Ovary (tissue), 10 donors: ENCODE measurements at places on chromosomes 12 and 14.

DNA sequence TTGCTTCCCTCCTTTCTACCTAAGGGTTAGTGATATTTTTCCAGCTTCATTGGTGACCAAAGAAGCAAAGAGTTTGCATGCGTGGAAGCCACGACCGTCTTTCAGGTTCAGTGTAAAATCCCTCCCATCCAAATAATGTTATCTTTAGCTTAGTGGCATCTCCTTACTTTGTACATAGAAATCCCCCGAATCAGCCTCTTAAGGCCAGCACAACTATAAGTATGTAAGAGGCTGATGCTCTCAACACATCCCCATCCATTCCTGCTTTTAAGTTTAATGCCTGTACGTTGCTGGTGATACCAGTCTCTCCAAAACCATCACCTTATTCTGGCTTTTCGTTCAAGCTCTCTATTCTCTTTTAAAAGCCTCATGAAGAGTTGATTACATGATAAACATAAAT lies 14.6 kb downstream of the CDKN1B start:
- no peak overlapping the region for H3K4me3 ChIP-seq
- DNase-seq = no peak

- no peak overlapping the region for H3K27ac ChIP-seq
- H3K4me3 ChIP-seq = no peak overlapping the region
- H3K36me3 ChIP-seq = no peaks in the 10 kb centered on the region
- H3K27me3 ChIP-seq = no peaks in the 10 kb centered on the region
- DNase-seq = no peak
Observed at GRCh38 chr14:96626121-96626768, 124.1 kb downstream of the PAPOLA start.

GRCh38 chr12:125678589-125678993 lies 613.4 kb downstream of the AACS start:
- no peak for DNase-seq
- H3K27ac ChIP-seq = no peak overlapping the region
- H3K27me3 ChIP-seq = no peaks in the 10 kb centered on the region

- H3K36me3 ChIP-seq = no peaks in the 10 kb centered on the region
- no peaks in the 10 kb centered on the region for H3K4me1 ChIP-seq
- DNase-seq = no peak
- H3K27ac ChIP-seq = no peak overlapping the region
Observed at GRCh38 chr12:117293510-117293909, 67.9 kb downstream of the NOS1 start.

DNA sequence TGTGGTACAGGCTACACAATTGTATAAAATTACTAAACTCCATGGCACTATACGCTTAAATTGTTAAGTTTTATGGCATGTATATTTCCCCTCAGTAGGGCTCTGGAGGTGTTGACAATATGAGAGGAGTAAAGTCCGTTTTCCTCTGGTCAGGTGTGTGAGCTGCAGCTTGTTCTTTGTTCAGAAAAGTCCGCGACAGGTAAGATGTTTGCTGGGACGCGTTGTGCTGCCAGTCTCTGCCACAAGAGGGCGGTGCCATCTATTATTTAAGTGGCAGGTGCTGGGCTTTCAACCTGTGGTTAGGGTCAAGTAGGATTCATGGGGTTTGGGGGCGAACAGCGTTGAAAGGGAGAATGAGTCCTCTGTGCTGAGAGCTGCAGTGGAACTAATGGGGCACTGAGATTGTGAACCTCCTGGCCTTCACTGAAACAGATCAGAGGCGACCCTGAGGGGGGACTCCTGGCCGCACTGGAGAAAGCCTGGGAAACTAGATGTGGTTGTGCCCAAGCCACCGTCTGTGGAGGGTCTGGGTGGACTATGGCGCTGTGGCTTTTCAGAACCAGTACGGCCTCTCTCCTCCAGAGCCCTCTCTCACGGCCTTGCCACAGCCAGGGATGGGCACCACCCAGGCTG lies 179.0 kb downstream of the SLC15A4 start:
- no peaks in the 10 kb centered on the region for H3K4me1 ChIP-seq
- H3K36me3 ChIP-seq = no peaks in the 10 kb centered on the region
- no peak for DNase-seq
- H3K4me3 ChIP-seq = no peak overlapping the region
- no peaks in the 10 kb centered on the region for H3K27me3 ChIP-seq

GRCh38 chr12:100794441-100795173 lies at the start of gene ANO4:
TSS of gene ANO4 (plus strand) at chr12:100794776. CDS start at chr12:100901786, 107,010 bp downstream.
- H3K4me3 ChIP-seq = peak within 1 kb of the TSS; percentile 28
- peak; percentile 22 for DNase-seq
- no peak within 1 kb of the TSS for H3K27ac ChIP-seq
- no peaks in the 10 kb centered on the region for H3K27me3 ChIP-seq

DNA sequence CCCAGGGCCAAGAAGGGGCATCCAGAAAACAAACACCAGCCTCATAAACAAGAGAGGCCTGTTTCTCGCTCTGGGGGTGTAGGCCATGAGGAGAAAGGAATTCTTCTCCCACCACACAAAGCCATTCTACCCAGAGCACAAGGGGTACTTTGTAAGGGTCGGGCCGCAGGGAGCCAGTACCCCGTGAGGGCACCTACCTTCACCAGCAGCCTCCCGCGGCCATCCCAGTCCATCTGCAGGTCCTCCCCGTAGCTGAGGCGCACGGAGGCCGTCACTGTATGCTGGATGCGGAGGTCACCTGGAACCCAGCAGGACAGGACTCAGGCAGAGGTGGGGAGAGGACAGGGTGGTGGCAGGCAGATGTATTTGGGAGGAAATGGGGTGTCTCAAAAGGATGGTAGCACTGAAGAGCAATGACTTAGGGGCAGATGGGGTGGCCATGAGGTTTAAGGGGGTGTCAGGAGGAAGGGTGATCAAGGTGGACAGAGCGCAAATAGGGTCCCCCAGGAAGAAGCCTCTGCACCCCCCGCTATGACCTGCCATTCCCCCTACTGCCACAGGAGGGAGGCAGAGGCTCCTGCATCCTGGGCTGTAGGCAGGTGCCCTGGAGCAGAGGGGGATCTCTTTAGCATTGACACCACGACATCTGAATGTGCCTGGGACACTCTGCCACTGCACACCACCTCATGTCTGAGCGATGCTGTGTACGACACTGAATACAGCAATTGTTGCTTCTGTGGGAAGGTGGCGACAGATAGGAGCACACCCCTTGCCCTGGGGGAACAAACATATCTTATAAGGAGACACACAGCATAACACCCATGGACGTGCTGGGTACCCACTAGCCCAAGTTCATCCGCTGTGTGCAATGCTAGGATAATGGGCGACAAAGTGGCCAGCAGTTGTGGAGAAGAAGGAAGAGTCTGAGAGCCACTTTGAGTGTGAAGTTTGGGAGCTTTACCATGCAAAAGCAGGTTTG lies 61.4 kb downstream of the VWF start:
- H3K27me3 ChIP-seq = no peaks in the 10 kb centered on the region
- H3K27ac ChIP-seq = no peak overlapping the region
- H3K36me3 ChIP-seq = no peaks in the 10 kb centered on the region
- peak; percentile 34 for DNase-seq
- H3K4me1 ChIP-seq = no peaks in the 10 kb centered on the region

DNA sequence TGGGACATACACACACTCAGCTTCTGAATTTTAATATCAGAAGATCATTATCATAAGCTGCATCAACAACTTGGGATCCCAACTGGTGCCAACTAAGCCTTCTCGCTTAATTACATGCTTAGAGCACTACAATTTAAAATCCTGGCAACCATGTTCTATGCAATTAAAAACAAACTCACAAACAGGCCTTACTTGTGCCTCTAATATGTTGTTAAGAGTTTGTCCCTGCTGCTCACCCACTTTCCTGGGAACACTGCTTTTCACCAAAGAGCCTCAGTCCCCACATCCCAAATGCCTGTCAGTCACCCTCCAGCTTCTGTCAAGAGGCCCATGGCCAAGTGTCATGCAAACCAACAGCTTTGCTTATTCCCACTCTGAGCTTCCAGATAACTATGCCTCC lies 69.7 kb downstream of the TTC9 start:
- no peak overlapping the region for H3K4me3 ChIP-seq
- no peaks in the 10 kb centered on the region for H3K36me3 ChIP-seq
- H3K4me1 ChIP-seq = no peaks in the 10 kb centered on the region
- no peaks in the 10 kb centered on the region for H3K27me3 ChIP-seq

DNA sequence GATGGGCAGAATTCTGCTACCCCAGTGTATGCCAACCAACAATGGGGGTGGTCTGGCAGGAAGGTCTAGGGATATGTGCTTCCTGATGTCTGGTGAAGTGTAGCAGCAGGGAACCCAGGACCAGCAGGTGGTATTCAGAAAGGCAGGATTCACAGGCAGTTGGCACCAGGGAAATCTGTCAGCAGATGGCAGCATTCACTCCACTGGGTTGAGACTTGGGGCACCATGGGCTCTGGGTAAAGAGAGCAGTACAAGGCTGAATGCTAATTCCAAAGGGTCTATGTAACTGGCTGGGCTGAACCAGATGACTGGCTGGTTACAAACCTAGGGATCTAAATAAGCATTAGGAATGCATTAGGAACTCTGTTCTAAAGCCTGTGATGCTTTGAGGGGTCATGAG lies 466.9 kb upstream of the STXBP6 start:
- no peaks in the 10 kb centered on the region for H3K36me3 ChIP-seq
- H3K4me3 ChIP-seq = no peak overlapping the region
- H3K27ac ChIP-seq = no peak overlapping the region
- DNase-seq = no peak

DNA sequence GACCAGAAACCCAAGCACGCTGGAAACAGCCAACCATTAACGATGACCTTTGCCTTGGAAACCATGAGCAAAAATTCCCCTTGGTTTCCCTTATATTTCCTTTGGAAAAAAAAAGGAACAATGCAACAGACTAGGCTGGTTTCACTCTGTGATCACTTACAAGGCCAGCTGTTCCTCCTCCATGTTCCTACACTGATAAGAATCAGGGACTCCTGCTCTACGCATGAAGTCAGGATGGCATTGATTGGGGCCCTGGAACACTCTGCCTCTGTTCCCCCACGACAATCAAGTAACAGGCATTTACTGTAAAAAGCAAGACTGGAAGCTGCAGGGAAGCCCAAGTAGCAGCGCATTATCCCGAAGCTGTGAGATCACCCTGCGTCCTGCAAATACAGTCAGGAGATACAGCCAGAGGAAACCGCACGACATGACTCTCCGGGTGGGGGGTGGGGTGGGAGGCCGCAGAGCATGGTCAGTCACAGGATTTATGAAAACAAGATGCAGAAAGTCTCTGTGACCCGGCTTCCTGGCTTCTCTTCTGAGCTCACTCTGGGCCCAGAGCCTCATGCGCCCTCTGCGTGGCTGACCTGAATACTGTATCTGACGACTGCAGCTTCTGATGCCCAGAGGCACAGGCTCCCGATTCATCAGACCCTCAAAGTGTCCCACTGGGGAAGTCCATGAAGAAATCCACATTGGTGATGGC lies 31.1 kb downstream of the SSH1 start:
- H3K36me3 ChIP-seq = no peaks in the 10 kb centered on the region
- no peaks in the 10 kb centered on the region for H3K27me3 ChIP-seq
- peak; percentile 56 for DNase-seq
- peaks cover 14% of the 10 kb centered on the region for H3K4me1 ChIP-seq
- H3K4me3 ChIP-seq = peak overlapping the region; percentile 4

DNA sequence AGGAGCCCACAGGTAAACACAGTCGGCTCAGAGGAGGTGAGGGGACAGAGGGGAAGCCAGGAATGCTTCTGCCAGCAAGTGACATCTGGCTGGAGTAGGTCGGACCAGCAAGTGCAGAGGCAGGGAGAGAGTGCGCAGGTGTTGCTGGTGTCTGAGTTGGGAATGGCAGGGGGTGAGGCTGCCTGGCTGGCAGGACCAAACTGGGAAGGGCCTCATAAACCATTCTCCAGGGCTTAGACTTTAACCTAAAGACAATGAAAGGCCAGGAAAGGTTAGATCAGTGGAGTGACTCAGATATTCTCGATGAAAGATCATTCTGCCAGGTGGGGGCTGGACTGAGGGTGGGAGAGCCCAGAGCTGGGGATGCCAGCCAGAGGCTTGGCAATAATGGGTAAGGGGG lies 66.4 kb downstream of the ITPK1 start:
- no peaks in the 10 kb centered on the region for H3K36me3 ChIP-seq
- no peak for DNase-seq
- H3K4me3 ChIP-seq = no peak overlapping the region

DNA sequence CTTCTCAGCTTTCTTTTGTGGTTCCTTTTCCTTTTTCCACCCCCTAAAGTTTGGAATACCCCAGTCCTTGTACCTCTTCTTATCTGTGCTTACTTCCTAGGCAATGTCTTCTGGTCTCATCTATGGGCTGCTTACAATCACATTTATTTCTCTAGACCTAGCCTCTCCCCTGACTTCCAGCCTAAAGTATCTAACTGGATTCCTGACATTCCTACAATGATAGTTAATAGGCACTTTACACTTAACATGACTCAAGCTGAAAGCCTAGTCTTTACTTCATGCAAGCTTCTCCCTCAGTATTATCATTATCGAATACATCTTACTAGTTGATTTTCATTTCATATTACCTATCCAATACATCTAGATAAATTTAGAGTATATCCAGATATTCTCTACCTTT lies 21.2 kb downstream of the CLECL1 start:
- no peak overlapping the region for H3K4me3 ChIP-seq
- DNase-seq = no peak
- no peaks in the 10 kb centered on the region for H3K27me3 ChIP-seq
- no peaks in the 10 kb centered on the region for H3K36me3 ChIP-seq
- H3K27ac ChIP-seq = no peak overlapping the region
- H3K4me1 ChIP-seq = no peaks in the 10 kb centered on the region

GRCh38 chr14:61860294-61860918 lies 98.2 kb downstream of the SNAPC1 start:
- H3K4me1 ChIP-seq = no peaks in the 10 kb centered on the region
- H3K27me3 ChIP-seq = no peaks in the 10 kb centered on the region
- H3K27ac ChIP-seq = no peak overlapping the region
- no peak for DNase-seq

- H3K4me3 ChIP-seq = no peak overlapping the region
- H3K36me3 ChIP-seq = no peaks in the 10 kb centered on the region
Observed at GRCh38 chr12:68455691-68456345, 123.7 kb upstream of the MDM1 start.

DNA sequence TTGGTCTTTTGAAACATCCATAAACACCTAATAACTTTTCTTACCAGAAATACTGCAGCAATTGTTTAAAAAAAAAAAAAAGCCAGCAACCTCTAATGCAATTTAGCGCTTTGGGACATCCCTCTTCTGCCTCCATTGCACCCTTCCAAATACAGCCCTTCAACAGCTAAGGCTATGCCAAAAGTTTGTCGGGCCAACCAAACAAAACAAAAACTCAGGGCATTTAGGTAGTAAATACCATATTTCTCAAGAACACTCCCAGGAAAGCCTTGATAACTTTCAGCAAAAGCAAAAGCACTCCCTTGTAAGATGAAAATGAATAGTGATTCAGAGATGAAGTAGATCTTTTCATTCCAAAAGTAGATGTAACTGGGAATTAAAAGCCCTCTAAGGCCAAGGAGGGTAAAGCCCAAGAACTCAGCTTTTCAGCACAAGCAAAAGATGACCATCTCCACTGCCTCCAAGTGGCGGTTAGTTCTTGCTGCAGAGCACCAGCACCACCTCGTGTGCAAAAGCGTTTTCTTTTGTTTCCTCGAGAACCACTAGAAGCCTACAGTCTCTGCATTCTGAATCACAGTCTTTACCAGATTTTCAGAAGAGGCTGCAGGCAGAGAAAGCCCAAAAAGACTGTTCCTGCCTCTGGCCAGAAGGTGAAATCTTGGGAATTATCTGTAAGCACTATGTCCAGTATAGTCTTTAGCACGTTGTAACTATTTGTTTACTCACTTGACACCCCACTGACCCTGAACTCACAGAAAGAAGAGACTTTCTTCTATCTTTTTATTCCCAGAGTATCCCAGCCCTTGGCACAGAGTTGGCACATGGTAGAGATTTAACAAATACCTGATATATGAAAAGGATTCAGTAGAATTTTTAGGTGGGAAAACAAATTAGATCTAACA lies 53.1 kb downstream of the SIX6 start:
- no peaks in the 10 kb centered on the region for H3K36me3 ChIP-seq
- no peaks in the 10 kb centered on the region for H3K4me1 ChIP-seq

- H3K4me1 ChIP-seq = no peaks in the 10 kb centered on the region
- DNase-seq = no peak
- no peaks in the 10 kb centered on the region for H3K36me3 ChIP-seq
Observed at GRCh38 chr12:28440081-28440608, 249.9 kb downstream of the CCDC91 start.
